ENCODE measurements at places on chromosomes 2 and 18.

GRCh38 chr18:79533146-79533545 lies 137.4 kb downstream of the NFATC1 start:
- no peak for DNase-seq

- DNase-seq, result peak; percentile 58
Observed at GRCh38 chr2:160332318-160332717, 132.2 kb upstream of the ITGB6 start.

GRCh38 chr2:15764683-15765011 lies 173.0 kb downstream of the DDX1 start:
- no peak for DNase-seq

- DNase-seq, result no peak
Observed at GRCh38 chr2:43009448-43009847, 217.0 kb downstream of the ZFP36L2 start.

DNA sequence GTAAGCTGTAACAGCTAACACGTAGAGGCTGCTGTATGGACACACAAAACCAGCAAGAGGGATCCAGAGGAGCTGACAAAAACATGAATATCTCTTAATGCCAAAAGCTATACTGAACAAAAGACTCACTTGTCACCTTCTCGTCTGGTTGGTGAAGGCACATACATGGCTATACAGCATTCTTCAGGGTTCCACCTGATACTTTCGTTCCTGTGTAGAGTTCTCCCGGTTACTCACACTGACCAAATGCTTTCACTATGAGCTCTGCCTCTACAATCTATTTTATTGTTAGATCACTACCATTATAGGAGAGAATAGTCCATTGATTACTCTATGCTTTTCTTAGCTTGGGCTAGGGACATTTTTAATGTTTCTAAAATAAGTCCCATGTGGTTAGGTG lies 193.1 kb downstream of the HNMT start:
- no peak for DNase-seq

DNA sequence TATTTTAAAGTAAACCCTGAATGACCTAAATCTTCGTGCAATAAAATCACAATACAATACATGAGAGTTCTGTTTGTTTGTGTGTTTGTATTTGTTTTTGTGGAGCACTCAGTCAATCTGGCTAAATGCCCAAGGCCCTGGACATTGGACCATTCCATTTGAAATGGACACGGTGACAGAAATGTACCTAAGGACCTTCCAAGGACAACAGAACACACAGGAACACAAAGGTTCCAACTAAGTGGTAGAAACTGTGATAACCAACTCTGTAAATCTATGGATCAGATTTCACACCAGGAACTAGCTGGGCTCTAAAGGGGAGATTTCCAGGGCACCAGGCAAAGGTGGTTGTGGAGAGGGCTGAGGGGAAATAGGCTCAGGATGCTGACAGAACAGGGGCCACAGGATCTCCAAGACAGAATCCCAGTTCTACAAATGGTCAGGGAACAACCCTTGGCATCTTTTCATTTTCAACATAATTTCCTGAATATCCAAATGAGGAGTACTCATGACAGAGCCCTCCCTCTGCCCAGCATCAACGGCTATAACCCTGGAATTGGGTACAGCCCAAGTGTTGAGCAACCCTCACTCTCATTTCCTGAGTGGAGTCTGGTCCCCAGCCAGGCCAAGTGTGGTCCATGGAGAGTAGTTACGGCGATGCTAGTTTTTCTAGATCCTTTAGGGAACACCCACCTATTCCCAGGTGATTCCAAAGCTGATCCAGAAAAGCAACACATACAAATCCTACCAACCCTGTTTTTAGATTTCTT lies 78.4 kb downstream of the NCKAP5 start:
- DNase-seq, result peak; percentile 27

DNA sequence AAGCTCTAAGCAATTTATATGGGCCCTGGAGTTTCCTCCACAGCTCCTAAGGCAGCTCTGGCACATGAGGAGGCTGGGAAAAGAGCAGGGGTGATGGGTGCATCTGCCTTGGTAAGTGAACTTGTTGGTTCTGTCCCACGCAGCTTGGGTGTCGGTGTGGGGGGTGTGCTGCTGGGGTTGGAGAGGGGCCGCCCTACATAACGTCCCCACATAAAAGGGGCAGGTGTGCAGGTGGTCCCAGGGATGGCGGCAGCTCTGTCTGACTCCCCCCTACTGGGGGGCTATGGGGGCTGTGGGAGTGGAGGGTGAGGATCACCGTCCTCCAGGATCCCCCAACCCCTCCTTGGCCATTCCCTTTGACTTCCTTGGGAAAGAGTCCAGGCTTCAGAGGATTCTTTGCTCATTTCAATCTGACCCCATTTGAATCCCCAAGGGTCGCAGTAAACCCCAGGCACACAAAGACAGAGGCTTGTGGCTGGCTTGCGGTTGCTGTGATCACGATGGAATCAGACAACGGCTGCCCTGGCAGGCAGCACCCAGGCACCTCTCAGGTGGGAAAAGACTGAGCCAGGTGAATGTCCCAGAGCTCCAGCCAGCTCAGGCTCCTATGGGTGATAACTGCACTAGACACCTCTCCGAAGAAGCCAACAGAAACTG lies 34.5 kb upstream of the CD8A start:
- no peak for DNase-seq

DNA sequence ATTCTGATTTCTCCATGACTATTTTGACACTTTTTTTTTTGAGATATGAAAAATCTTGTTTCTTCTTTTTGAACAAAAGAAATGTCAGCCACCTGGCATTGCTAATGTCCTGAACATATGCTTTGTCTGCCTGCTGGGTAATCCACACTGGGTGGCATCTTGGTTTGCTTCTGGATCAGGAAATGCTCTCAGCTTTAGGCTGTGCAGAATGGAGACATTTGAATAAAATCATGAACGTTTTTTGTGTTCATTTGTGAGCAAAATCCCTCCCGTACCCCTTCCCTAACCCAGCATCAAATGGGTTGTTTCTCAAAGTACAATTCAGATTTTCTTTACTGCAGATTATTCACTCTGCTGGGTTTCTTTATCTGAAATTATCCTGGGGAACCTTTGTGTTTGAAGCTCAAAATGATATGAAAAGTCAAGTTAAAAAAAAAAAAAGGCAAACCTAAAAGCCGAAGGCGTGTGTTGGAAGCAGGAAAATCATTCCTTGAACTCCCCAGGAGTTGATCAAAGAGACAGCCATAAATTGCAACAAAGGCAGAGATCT lies 53.4 kb upstream of the KLF7 start:
- no peak for DNase-seq

GRCh38 chr2:207722773-207723424 lies 11.5 kb downstream of the CCNYL1 start:
- no peak for DNase-seq

DNA sequence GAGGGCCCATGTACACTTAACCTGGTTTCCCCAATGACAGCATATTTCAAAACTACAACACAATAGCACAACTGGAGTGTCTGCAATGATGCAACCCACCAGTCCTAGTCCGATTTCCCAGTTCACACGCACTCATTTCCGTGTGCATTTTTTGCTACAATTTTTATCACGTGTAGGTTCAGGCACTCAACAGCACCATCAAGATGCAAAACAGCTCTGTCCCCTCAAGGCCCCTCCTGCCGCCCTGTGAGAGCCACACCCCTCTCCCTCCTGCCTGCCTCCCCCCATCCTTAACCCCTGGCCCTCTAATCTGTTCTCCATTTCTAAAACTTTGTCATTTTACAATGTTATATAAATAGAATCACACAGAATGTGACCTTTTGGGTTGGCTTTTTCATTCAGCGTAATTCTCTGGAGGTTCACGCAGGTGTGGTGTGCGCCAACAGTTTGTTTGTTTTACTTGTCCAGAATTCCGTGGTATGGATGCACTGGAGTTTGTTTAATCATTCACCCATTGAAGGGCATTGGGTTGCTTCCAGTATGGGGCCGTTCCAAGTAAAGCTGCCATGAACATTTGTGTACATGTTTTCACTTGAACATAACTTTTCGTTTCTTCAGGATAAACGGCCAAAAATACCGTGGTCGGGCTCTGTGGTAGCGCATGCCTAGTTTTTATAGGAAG lies 8.4 kb downstream of the KCNIP3 start:
- no peak for DNase-seq

- DNase-seq, result no peak
Observed at GRCh38 chr2:168252976-168253375, 5.6 kb upstream of the STK39 start.

DNA sequence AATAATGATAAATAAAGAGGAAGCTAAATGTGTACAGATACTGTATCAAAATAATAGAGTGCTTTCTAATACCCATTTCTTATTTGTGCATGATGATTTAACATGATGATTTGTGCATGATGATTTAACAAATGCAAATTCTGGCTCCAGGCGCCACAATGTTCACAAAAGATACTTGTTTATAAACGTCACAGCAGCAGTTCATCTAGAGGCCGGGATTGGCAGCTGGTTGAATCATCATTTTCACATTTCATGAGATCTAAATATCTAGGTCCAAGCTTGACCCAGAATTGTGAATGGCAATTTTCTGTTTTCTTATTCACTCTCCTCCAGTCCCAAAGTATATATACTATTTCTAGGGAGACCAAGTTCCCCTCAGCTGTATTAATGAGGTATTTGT lies 322.0 kb downstream of the SUCLG1 start:
- DNase-seq, result no peak

- DNase-seq, result no peak
Observed at GRCh38 chr18:79789091-79789891, 8.4 kb upstream of the KCNG2 start.

DNA sequence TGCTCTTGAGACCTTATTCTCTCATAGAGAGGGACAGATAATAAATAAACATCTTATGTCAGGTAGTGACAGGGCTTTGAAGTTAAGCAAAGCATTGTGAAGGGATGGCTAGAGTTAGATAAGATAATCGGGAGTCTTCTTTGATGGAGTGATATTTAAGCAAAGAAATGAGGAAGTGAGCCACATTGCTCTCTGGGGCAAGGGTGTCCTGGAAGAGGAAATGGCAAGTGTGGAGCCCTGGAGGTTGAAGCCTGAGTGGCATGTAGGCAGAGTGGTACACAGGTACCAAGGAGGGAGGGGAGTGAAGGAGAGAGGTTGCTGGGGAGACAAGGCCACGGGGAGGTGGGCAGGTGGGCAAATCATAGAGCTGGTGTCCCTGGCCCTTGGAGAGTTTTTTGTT lies 110.2 kb downstream of the CTAGE1 start:
- DNase-seq, result no peak

- DNase-seq, result no peak
Observed at GRCh38 chr2:28178946-28179345, 213.7 kb upstream of the FOSL2 start.

DNA sequence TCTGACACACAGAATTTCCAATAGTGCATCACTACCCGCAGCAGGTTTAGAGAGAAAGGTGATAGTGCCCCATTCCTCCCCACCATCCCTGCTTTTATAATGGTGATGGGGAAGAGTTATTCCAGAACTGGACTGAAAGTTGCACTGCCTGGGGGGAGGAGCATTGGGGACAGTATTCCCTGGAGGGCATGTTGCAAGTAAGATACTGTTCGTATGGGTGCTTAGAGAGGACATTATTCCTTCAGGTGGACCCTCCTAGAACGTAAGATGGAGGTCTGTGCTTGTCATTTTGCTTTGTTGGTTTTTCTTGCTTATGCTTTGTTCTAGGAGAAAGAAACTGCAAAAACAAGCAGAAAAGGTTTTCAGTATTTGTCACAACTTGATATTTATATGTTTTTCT lies 23.7 kb downstream of the MRPS9 start:
- DNase-seq, result no peak

GRCh38 chr2:195651046-195651445 lies 6.0 kb upstream of the SLC39A10 start:
- DNase-seq, result no peak

DNA sequence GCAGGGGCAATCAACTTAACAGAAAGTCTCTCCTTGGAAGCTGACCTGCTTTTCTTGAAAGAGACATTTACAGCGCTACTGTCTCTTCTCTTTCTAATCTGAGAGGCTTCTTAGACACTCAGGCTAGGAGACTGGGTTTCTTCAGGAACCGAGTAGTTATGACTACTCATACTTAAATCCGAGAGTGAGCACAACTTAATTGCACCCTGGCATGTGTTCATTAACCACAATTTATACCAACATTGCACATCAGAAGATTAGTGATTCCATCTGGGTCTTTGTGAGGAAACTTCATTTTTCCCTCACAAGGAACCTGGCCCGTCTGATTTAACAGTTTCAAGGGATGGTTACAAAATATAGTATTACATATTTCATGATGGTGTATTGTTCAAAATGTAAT lies 176.9 kb downstream of the UBE2E3 start:
- DNase-seq, result no peak

DNA sequence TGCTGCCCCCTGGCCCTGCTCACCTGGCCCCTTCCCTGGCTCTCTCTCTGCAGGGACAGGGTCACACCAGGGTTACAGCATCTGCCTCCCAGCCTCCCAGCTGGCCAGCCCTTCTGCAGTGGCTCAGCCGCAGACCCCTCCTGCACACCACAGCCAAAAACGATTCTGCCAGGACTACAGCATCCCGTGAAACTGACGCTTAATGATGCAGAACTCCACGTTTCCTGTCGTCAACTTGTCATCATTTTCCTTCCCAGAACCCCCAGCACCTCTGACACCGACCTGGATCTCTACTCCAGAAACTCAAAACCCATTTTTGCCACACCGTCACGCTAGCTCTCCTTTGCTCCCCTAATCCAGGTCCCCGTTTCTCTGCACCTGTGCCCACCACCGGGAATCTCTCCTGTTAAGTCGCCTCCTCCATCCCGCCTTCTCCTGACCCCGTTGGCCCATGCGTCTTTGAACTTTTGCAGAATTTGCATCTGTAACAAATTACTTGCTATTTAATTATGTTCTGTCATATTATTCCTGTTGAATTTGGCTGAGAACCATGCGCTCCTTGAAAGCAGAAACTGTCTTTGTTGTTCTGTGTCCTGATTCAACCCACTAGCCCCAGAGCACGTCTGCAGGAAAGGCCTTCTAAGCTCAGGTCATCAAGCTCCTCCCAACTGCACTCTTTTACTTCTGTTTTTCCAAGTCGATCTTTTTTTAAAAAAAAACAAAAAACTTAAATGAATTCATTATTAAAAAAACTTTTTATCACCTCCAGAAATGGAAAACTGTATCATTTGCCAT lies 173.2 kb upstream of the COPS8 start:
- DNase-seq, result no peak

- no peak for DNase-seq
Observed at GRCh38 chr2:85394261-85394681, 15.9 kb downstream of the CAPG start.

GRCh38 chr2:71206271-71206670 lies 20.6 kb downstream of the PAIP2B start:
- no peak for DNase-seq

GRCh38 chr2:83224591-83225200 lies 1234.4 kb downstream of the SUCLG1 start:
- DNase-seq, result no peak

DNA sequence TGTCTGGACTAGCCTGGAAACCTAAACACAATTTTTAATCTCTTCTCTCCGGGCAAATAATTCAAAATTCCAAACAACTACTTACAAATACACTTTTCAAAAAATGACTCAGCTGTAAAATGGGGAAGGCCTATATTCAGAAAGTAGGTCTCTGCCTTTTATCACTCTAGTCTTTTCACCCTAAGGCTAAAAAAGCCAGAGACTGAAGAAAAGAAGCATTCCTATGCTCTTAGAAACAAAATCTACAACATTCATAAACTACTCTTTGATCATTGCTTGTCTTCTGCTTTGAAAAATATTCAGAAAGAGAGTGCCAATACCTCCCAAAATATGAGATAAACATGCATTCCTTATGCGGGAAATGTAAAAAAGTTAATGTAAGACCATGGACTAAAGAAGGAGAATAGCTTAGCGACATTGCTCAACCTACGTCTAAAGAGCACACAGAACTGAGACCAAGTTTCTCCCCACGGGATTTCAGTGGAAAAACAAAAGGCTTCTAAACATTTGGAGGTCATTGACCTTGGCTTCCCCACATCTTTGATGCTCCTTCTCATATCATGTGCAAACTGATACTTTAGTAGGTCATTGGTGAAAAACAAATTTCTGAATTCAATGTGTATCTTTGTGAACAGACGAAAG lies 74.4 kb upstream of the EPB41L3 start:
- no peak for DNase-seq

Data from fibroblast of skin of back (primary cell).